Stimulated activated CD4-positive, alpha-beta T cell treated with anti-CD3 and anti-CD28 coated beads, TNF-alpha, amount 100 ng/mL, for 4 hours (primary cell): ENCODE measurements at places on chromosomes 7 and 10.

DNA sequence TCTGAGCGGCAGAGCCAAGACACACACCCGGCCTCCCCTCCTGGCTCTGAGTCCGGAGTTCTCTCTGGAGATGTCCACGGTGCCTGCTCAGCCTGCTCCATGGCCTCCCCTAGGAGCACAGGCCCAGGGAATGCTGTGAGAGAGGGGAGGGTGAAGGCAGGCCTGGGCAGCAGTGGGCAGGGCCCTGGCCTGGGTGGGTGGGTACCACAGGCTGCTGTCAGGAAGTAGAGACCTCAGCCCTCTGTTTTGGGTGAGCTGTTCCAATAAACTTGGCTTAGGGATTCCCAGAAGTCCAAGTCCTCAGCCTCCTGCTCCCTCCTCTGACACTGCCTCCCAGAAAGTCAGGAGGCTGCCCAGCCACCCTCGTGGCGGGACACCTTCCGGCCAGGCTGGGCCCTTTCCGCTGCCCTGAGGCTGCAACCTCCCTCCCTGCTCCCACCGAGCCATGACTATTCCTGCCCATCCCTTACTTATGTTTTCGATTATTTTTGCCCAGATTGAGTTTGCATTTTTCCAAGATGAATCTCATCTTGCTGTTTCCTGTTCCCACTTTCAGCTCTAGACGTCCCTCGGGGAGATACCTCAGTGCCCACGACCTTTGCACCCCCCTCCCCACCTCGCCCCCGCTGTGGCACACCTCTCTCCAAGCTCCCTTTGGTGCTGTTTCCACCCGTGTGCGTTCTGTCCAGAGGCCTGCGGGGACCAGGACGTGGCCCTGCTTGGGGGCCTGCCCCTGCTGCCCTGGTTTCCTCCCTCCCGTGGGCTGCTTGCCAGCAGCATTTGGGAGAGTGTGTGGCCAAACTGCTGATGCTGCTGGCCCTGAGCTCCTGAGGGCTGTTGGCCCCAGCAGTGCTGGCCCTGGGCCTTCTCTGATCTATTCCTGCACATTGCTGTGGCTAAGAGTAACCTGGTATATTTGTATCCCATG is 5.8 kb upstream of the POLM start:
- DNase-seq, result no peak

DNA sequence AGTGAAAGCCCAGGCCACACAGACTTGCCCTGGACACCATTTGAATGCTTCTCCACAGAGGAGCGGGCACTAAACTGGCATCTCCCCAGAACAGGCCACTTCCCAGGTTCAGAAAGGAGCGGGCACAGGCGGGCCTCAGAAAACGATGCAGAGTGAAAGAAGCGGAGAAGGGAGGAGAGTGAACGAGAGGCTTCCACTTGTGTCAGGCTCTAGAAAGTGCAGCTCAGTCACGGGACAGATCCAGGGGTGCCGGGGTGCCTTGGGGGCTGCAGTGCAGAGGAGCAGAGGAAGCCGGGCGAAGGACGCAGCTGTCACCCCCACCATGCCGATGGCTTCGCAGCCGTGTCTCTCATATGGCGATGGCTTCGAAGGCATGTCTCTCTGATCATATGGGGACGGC is 26.1 kb upstream of the PRKAR1B start:
- no peak for DNase-seq

GRCh38 chr10:92146107-92146506 is 144.8 kb downstream of the CPEB3 start:
- no peak for DNase-seq

DNA sequence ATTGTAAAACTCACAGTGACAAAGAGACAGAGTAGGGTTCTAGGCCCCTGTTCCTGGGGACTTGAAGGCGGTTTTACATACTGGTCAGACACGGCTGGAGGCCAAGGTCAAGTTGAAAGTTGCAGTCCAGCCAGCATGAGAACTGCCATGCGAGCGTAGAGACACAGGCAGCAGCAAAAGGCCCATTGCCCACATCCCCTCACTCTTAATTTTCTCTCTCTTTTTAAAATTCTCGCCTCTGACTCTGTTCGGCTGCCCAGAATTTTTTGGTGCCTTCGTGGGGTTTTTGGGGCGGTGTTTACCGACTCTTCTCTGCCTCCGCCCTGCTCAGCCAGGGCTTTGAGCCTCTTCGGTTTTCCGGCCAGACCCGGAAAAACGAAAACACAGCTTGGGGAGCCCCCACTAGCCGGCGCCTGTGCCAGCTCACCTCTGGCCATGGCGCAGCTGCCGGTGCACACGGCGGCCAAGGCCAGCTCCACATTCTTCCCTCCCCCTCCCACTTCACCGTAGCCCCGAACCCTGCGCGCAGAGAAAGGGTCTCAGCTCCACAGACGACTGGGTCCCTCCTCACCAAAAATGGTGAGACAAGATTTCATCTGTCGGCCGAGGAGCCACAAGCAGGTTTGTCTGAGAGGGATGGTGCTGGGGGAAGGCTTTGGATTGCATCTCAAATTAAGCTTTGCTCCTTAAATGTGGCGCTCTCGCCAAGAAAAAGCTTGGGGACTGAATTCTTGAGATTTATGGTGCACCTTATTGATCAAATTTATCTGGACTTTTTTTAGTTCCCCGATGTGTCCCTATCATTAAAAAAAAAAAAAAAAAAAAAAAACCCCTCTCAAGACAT is 2.3 kb upstream of the HOXA13 start:
- DNase-seq, result no peak
